ENCODE measurements at places on chromosomes 6 and 20.

DNA sequence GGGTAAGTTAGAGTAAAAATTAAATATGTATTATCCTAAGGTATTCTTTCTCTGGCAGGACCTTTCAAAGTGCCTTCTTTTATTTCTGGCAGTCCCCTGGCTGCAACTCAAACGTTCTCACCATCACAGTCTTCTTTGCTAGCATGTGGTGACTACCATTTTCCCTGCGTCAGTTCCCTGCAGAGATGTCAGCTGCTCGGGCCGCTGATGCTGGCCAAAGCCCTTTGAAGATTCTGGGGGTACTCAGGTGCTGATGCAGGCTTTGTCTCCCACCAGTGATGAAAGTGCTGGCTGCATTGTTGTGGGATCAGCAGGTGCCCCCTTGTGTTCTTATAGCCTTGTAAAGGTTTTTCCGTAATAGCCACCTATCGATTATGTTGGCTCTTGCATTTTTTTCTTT, 140.1 kb downstream of the BTBD3 start:
- DNase-seq: no peak

DNA sequence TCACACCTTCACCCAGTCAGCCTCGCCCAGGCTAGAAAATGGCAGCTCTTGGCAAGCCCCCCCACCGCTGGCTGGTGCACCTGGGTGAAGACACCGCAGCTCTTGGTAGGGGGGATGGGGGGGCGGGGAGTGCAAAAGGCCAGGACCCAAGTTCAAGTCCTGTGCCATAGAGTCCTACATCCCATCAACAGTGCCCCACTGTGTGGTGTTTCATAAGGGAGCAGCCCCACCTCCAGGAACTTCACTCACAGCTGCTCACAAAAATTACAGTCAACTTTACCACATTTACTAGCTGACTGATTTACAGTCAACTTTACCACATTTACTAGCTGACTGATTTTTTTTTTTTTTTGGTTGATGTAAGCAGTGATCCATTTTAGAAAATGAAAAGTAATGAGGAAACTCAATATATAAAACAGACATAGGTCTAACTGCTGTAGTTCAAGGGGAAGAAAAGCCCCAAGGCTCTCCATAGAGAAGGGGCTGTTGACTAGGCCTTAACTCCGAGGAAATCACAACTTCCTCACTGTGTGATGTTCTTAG, 208.9 kb upstream of the SNX9 start:
- DNase-seq: no peak

GRCh38 chr20:62292108-62292507, 10.7 kb upstream of the ADRM1 start:
- no peak for DNase-seq

- no peak for DNase-seq
These were observed 28.2 kb downstream of the MRAP2 start for GRCh38 chr6:84061613-84062398.

DNA sequence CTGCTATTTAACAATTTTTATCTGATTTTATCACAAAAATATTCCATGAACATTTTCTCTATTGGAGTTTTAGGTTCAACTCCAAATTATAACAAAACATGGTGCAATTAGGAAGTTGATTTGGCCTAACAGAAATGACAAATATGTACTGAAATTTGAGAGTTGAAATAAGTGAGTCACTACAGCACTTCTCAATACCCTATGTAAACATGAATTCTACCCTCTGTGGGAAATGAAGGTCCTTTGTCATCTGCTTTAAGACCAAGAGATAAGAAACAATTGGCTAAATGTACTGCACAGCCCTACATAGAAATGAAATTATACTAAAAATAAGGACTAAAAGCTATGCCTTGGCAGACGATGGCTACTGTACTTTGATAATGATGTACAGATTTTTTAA, 86.2 kb upstream of the BEND6 start:
- DNase-seq: no peak

DNA sequence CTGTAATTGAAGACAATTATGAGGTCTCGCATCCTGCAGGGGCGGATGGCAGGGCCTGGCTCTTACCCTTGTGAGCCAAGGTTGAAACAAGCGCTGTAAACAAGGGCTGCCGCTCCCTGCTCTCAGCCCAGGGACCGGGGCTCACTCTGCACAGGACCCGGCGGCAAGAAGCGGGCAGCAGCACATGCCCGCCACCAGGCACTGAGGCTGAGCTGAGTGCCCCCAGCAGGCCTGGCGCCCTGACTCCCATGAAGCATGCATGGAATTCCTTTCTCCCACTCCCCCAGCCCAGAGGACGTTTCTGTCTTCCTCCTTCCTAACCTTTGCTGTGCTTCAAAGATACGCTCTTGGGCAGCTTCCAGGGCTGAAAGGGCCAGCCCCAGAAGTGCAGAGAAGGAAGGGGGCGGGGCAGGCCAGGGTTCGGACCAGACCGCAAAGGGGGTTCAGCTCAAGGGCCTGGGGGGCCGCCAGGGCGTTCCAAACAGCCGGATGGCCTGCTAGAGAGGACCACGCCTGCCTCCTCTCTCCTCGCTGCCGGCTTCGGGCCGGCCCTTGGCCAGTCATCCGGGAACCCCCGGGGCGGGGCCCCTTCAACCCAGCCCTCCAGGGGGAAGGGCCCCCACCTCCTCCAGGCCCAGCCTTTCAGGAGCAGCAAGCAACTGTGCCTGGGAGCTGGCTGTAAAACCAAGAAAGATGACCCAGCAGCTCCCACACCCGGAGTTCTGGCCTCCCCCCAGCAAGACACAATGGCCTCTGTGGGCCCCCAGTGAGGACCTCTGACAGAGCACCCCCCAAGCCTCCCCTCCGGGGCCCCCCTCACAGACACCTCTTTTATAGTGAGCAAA, 109.9 kb downstream of the NOL4L start:
- no peak for DNase-seq

All from stimulated activated CD4-positive, alpha-beta T cell treated with anti-CD3 and anti-CD28 coated beads, Interleukin-2, amount 100 ng/mL, for 48 hours (primary cell).